ENCODE measurements at places on chromosomes 1 and 21.

GRCh38 chr1:228180271-228180958 lies 14.8 kb downstream of the IBA57 start:
- no peak for DNase-seq

DNA sequence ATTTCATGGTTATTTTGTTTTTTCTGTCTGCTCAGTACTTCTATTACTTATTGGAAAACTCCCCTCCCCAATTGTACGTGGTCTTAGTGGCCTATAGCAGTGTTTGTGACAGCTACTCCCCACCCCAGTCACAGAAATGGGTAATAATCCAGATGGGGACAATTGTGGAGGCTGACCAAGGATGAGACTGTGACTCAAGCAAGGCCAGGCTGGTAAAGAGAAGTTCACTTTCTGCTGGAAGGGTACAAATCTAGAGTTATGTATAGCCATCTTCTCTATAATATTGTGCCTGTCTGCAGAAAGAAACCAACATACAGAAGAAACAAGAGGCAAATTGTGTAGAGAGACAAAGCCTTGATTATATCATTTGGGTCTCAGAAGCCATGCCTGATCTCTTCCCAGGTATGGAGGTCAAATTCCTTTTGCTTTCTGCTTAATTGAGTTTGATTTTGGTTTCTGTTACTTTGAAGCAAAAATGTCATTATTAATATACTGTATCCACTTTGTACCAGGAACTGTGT lies 270.4 kb downstream of the HLX start:
- DNase-seq, result no peak

DNA sequence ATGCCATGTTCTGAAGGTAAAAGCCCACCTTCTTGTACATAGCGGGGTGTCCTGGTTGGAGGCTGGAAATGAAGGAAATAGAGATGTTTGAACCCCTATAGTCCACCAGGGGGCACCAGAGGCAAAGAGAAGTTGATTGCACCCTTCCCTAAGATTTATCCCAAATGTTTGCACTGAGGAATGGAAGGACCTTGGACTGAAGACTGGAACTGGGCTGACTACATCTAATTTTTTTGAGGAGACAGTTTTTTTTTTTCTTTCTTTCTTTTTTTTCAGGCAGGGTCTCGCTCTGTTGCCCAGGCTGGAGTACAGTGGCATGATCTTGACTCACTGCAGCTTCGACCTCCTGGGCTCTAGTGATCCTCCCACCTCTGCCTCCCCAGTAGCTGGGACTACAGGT lies 55.3 kb upstream of the EIF4G3 start:
- no peak for DNase-seq

GRCh38 chr1:58204284-58204683 lies 342.2 kb downstream of the OMA1 start:
- DNase-seq, result no peak

DNA sequence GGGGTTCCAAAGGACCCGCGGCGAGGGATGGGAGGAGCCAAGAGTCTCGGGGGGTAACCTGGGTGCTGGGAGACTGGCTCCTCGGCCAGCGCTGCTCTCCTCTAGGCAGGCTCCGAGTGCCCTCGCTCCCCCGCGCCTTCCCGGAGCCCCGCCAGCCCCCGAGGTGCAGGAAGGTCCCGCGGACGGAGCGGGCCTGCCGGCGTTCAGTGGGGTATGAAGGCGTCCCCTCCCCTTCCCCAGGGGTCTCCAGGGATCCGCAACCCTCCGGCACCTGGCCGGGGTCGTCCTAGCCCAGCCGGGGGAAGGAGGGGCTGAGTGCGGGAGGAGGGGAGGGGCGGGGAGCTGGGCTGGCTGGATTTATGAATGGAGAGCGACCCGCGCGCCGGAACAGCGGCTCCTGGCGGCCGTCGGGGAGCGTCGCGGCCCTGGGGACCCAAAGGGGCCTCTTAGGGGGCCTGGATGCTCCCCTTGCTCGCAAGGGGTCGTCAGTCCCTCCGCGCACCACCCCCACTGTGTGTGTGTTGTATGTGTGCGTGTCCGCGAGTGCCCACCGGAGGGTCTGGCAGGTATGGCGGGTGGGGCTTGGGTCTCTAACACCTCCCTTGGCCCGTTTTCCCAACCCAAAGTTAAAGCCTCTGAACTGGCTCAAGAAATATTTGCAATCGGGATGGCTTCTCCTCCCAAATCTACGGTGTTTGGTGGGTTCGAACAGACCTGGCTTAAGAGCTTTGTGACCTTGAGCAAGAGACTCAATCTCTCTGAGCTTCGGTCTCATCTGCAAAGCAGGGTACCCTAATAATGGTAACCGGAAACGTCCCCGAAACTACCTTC lies 642 bp downstream of the HCRTR1 start:
- DNase-seq, result peak; percentile 45

GRCh38 chr1:228283476-228284147 lies 75.8 kb downstream of the OBSCN start:
- no peak for DNase-seq

- no peak for DNase-seq
These were observed 623.9 kb upstream of the PKN2 start for GRCh38 chr1:88060112-88060673.

DNA sequence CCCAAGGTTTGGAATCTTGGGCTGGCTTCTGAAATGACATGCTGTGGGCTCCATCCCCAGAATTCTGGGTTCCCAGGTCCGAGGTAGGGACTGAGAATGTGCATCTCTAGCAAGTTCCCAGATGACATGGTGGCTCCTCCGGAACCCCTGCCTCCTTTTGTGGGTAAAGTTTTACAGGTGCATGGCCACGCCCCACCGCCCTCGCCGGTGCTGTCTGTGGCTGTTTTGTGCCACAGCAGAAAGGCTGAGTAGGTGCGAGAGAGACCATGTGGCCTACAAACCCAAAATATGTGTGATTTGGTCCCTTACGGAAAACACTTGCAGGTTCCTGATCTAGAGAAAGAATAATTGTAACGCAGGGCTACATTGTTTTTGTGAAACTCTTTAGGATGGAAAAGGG lies 30.9 kb downstream of the SKI start:
- DNase-seq, result no peak

DNA sequence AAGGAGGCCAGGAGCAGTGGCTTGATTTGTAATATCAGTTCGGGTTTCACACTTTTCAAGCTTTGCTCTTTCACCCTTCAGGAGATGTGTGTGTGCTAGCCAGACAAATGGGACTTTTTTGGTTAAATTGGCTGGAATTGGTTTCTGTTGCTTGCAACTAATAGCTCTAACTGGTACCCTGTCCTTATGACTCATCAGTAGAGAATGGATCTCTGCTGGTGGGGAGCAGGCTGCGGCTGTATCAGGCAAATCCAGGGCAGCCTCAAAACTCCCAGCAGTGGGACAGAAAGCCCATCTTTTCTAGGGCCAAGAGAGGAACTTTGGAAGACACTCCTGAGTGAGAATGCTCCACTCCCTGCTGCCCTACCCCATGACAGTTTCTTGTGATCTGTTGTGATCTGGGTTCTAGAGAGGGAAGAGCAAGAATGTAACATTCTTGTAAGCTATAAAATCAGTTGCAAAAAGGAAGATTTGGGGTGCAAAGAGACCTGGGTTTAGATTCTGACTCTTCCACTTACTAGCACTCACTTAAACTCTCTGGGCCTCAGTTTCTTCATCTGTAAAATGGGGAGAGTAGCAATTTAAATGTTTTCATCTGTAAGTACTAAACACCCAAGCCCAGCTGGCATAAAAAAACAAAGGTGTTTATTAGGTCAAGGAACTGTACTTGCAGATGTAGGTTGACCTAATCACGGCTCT lies 257.0 kb upstream of the TMEM51 start:
- DNase-seq, result no peak

DNA sequence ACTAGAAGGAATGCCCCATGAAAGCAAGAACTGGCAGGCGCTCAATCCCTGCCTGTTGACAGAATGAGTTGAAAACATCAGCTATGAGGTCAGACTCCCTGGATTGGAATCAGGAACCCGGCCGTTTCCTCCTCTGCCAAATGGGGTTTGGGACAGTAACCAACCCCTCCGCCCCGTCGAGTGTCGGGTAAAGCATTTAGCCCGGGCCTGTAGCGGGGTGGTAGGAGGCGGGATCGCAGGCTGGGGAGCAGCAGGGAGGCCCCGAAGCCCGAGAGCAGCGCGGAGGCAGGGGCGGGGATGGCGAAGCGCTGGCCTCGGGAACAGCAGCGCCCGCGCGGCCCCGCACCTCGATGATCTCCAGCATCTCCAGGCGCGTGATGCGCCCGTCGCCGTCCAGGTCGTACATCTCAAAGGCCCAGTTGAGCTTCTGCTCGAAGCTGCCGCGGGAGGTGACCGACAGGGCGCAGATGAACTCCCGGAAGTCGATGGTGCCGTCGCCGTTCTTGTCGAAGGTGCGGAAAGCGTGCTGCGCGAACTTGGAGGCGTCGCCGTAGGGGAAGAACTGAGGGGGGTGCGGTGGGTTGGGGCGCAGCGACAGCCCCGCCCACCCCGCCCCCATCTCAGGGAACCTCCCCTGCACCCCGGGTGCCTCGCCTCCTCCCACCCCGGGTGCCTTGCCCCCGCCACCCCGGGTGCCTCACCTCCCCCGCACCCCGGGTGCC lies 7.5 kb downstream of the HPCAL4 start:
- no peak for DNase-seq

GRCh38 chr1:15259622-15260007 lies 12.6 kb downstream of the FHAD1 start:
- no peak for DNase-seq

DNA sequence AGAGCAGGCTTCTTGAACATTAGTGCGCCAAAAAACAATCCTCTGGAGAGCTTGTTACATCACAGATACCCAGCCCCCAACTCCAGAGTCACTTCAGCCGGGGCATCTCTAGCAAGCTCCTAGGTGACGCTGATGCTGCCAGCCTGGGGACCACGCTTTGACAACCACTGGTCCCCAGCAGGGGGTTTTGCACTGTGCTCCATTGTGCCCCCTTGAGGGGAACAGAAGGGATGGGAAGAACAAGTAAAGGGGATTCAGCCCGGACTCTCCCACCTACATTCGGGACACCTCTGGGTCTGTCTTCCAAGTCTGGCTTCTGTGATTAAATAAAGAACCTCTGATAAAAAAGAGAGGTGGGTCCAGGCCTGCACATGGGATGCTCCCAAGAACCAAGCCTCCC lies 60.4 kb downstream of the ATP5PO start:
- no peak for DNase-seq

- peak; percentile 23 for DNase-seq
These were observed 36.8 kb downstream of the DHCR24 start for GRCh38 chr1:54850069-54850730.

DNA sequence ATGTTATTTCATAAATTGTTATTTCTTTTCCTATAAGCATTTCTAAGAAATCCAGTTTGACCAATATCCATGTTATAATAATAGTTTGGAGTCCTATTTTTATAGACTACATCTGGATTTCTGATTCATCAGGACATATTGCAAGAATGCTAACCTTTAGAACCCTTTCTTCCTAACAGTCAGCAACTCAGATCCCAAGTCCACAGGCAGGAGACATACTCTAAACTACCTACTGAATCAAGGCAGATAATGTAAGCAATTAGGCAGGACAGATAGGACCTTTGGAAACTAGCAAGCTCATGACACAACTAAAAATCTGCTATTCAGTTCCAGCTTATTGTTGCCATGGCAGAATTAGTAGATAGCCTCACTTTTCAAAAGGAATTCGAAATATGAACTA lies 104.1 kb downstream of the DENND1B start:
- no peak for DNase-seq

- no peak for DNase-seq
These were observed 4.0 kb downstream of the GABRD start for GRCh38 chr1:2023187-2023586.

DNA sequence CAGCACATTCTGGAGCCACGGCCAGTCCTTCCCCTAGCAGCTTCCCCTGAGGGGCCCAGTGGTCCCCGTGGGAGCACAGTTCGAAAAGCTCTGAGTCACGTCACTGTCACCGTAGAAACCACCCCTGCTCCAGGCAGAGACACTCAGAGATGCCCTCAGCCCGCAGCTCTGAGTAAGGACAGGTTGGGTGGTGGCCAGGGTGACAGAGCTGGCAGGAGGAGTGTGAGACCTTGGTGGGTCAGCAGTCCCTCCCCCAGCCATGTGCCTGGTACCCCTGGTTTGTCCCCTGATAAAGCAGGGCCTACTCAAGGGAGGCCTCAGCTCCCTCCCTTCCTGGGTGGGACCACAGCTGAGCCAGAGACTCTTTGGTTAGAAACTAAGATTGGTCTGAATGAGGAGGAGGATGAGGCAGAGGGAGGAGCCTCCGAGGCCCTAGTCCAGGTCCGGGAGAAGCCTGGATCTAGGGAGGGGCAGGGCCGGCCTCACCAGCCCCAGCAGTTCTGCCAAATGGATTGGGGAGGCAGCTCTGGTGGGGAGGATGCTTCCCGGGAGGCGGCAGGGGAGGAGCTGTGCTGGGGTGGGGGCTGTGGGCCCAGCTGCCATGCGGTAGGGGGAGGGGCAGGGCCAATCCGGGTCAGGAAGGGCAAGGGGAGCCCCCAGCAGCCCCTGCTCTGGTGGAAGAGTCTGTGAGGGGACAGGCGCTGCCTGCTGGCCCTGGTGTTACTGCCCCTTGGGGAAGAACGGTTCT lies 55.2 kb downstream of the SLC9A1 start:
- peak; percentile 60 for DNase-seq

DNA sequence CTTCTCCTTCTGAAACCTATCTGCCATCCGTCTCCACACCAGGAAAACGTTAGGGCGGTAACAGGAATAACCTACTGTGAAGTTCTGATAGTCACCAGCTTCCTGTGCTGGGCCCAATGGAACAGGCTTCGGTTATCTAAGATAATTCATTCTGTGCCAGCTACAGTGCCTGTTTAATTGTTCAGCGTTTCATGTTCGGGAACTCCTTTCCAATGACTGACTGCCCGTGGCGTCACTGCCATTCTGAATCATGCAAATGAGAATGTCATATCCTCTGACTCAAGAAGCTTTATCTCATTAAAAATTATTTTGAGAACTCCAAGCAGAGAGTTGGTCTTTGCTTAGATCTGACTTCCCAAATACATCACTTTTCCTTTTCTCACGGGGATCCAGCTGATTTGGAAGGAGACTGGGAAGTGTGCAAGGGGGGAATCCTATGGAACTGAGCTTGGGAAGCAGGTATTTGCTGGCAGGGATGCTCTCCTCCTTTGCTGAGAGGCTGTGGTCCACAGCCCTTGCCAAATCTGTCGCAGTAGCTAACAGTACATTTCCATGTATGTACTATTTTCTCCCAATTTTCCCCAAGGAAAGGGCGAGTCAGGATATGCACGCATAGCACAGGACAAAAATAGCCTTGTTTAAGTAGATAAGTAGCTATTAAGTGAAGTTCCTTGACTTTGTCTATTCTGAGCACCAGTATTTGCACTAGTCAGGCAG lies 358.7 kb downstream of the LTN1 start:
- DNase-seq, result no peak

DNA sequence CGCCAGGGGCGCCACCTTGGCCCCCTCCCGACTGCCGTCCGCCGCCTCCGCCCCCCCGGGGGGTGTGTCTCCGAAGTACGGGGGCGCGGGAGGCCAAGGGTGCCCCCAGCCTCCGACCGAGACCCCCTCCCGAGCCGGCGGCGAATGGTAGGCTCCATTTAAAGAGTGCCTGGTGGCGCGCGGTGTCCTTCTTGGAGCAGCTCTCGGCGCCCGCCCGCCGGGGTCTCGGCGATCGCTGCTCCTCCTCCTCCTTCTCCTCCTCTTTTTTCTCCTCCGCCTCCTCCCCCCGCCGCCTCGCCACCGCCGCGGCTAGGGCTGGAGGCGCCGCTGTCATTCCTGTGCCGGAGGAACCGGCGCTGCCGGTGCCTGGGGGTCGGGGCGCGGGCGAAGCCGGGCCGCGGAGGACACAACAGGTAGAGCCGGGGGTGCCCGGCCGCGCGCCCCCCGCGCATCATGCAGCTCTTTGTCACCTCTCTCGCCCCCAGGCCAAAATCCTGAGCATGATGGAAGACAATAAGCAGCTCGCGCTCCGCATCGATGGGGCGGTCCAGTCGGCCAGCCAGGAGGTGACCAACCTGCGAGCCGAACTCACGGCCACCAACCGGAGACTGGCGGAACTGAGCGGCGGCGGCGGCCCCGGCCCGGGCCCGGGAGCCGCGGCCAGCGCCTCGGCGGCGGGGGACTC lies at the start of gene KAZN:
TSS of gene KAZN (plus strand) at position 188 of the 685 bp plus-strand sequence.
- peak; percentile 23 for DNase-seq

Data from H54 (cell line).